ENCODE measurements at places on chromosomes 13 and 19. TPM values are rescaled to one million over a fixed set of nuclear protein-coding genes. Genes with fewer than 3 reads are reported as not detected.

The DDX49 gene
- total RNA-seq = 58.7 TPM

The GIPC3 gene
- total RNA-seq = 0.48 TPM

The CPAMD8 gene
- 1.3 TPM for total RNA-seq

The ZNF610 gene
- 0.59 TPM for total RNA-seq

The TTC9B gene
- not detected for total RNA-seq

The UPK1A gene
- total RNA-seq = 0.50 TPM

The NLRP4 gene
- total RNA-seq = not detected

The FGF21 gene
- total RNA-seq = not detected

The CD177 gene
- total RNA-seq = not detected

The KCTD12 gene
- total RNA-seq = 9.5 TPM

All from T-helper 2 cell treated with Interferon-gamma antibody and Interleukin-4, amounts not matched to agents 100 ng/mL and 5 ng/mL, for 36 hours (primary cell).